ENCODE measurements at places on chromosomes 2 and 18.

- DNase-seq = peak; percentile 4
Measured at GRCh38 chr18:23861805-23862470, 152.6 kb upstream of the TTC39C start.

DNA sequence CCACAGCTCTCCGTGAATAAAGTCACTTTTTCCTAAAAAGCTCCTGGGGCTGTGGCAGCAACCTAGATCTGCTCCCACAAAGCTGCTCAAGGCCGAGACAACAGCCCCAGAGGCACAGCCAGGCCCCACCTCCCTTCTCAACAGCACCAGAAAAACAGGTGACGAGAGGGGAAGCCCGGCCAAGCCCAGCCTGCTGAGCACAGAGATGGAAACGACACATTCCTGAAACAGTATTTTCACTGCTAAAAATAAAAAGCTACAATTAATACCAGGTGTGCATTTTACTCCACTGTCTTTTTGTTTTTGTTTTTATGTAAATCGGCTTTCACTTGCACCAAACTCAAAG, 199.3 kb downstream of the HDAC4 start:
- no peak for DNase-seq

GRCh38 chr18:55477499-55477859, 110.5 kb downstream of the TCF4 start:
- DNase-seq = no peak

- DNase-seq = no peak
Measured at GRCh38 chr18:7609617-7610016, 42.5 kb downstream of the PTPRM start.

DNA sequence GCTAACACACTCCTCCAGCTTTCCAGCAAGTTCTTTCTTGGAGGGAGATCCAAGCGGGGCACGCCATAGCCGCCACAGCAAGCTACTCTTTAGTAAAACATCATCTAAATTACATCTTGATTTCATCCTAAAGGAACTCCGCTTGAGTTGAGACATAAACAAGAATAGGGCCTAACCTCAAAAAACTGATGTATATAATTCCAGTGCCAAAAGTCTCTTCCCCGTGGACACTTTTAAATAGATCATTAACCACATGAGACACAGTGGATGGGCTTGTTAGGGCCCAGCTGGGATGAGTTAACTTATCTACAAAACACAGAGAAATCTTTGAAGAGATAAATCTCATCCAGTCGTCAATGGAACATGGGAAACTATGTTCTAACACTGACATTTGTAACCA, 20.8 kb upstream of the MLPH start:
- no peak for DNase-seq

GRCh38 chr2:39875182-39875913, 96.3 kb upstream of the THUMPD2 start:
- DNase-seq = peak; percentile 59

- DNase-seq = no peak
Measured at GRCh38 chr2:123364243-123364896, 660.7 kb upstream of the CNTNAP5 start.

GRCh38 chr2:17752892-17753802, 463 bp downstream of the SMC6 start:
- no peak for DNase-seq

DNA sequence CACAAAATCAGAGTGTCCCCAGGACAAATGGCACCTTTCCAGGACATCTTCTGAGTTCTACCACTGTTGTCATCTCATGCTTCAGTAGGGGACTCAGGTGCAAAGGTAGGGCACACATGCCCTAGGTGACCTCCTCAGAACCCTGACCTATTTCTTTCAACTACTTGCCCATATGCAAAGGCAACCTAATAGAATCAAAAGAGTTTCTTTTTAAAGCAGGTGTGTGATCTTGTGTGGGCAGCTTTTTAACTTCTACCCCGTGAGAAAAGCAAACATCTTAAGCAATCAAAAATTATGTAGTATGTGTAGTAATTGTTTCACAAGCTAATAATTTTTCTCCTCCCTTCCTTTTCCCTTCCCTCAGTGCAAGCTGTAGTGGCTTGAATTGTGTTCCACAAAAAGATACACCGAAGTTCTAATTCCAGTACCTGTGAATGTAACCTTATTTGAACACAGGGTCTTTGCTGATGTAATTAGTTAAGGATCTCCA, 333.1 kb downstream of the RND3 start:
- no peak for DNase-seq

- peak; percentile 12 for DNase-seq
Measured at GRCh38 chr18:76405681-76406356, 89.2 kb downstream of the ZNF516 start.

GRCh38 chr2:118437501-118437900, 349.2 kb downstream of the INSIG2 start:
- DNase-seq = no peak

GRCh38 chr18:9971313-9971920, 57.6 kb downstream of the VAPA start:
- peak; percentile 79 for DNase-seq

GRCh38 chr18:35097195-35097594, 56.0 kb downstream of the MAPRE2 start:
- no peak for DNase-seq

DNA sequence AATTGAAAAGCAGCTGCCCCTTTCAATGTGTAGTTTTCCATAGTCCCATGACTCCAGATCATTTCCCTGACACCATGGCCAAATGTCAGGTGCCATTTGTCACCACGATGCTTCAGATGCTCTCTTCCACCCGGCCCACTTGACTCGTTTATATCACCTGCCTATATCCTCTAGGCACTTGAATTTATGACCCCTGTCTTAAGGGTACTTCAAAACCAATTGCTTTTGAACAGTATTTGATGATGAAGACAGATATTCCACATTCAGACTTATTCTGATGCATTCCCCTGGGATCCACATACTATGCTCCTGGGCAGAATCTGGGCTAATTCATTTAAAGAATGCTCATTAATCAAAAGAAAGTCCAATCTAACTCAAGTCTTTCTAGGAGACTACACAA, 16.9 kb upstream of the RHBDD1 start:
- no peak for DNase-seq
